ENCODE measurements at places on chromosomes 3 and 15.

DNA sequence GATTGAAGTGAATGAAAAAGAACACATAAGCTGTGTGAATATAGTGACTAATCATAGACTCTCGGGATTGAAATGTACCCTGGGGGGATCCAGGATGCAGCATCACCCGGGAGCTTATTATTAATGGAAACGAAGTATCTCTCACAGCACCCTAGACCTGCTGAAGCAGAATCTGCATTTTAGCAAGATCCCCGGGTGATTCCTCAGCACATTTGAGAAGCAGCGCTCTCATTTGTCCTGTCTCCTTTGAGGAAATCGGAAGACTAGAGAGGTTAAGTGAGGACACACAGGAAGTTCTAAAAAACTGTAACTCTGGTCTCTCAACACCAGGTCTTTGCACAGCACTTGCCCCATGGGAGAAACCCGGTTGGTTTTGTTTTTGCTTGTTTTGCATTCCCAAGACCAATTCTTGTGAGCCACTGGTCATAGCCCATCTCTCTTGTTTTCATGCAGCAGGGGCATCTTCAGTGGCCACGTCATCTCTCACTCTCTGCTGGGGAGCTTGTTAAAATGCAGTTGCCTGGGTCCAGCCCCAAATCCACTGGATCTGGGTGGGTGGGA, 30.2 kb downstream of the ZNF710 start:
- DNase-seq, result no peak

DNA sequence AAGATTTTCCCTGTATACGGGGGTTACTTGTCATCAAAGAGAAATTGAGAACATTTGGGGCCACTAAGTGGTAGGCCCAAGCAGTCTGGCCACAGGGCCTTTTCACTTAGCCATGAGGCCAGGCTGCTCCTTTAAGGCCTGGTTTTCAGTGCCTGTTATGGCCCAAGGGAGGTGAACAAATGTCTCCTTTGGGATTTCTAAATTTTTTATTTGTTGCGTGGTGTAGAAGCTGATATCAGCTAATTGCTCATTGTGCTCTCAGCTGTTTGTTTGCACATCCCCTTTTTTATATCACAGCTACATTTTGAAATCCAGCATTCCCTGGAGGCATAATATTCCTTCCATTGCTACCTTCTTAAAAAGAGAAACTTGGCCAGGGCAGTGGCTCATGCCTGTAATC, 48.5 kb downstream of the RLBP1 start:
- DNase-seq, result no peak

DNA sequence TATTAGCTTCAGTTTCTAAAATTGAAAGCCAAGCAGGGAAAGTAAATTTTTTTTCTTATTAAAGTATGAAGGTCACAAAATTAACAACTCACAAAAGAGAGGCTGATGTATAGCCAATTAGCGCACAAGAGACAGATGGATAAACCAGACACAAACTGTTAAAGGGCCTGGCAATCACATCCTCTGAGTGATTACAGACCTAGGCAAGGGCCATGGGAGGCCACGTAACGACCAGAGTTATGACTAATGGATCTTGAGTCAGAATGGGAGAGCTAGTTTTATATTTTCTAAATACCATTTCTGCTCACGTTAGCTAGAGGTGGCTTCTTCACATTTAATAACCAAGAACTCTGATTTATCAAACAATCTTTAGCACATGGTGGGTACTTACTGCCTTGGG, 17.8 kb upstream of the SCAMP5 start:
- DNase-seq, result no peak

GRCh38 chr3:56989169-56989976, 71.1 kb upstream of the SPATA12 start:
- DNase-seq, result no peak

Measured in NCI-H1930 (cell line).